ENCODE measurements at places on chromosomes 11 and 22.

- no peak for DNase-seq
Observed at GRCh38 chr11:76107971-76108370, 98.3 kb downstream of the WNT11 start.

- DNase-seq, result no peak
Observed at GRCh38 chr11:76621868-76622267, 48.7 kb downstream of the LRRC32 start.

DNA sequence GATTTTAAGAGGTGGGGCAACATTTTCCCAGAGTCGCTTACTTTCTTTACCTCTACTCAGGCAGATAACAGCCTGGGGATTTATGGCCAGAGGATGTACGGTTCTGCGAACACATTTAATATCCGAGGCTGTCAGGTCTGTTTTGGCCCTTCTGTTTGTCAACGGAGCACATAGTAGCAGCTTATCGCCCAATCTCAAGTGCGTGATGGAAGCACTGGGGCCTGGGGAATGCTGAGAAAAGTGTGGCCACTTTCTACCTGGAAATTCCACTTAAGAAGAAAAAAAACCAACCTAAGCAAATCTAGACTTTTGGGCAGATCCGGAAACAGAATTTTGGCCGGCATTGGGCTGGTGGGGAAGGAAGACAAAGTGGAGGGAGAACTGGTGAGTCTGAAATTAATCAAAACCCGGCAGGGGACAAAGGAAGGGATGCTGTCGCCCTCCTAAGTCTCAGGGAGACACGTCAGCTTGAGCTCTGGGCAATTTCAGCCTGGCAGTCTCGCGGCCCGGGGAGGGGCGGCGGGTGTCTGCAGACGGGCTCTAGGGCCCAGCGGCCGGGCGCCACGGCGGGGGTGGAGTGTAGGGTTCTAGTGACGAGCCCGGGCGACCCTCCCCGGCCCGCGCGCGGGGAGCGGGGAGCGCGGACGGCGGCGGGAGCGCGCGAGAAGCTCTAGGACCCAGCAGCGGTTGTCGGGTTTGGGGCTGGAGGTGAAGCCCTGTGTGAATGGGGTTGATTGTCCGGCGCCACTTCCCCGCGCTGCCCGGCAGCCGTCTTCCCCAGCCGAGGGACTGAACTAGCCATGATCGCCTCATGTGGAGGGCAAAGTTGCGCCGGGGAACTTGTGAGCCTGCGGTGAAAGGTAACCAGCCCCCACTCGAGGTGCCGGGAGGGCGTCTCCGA lies at the start of gene AMOTL1:
AMOTL1 (plus strand) TSS at position 656 of the 901 bp plus-strand sequence; CDS start at position 812, 156 bp downstream.
- peak; percentile 85 for DNase-seq

DNA sequence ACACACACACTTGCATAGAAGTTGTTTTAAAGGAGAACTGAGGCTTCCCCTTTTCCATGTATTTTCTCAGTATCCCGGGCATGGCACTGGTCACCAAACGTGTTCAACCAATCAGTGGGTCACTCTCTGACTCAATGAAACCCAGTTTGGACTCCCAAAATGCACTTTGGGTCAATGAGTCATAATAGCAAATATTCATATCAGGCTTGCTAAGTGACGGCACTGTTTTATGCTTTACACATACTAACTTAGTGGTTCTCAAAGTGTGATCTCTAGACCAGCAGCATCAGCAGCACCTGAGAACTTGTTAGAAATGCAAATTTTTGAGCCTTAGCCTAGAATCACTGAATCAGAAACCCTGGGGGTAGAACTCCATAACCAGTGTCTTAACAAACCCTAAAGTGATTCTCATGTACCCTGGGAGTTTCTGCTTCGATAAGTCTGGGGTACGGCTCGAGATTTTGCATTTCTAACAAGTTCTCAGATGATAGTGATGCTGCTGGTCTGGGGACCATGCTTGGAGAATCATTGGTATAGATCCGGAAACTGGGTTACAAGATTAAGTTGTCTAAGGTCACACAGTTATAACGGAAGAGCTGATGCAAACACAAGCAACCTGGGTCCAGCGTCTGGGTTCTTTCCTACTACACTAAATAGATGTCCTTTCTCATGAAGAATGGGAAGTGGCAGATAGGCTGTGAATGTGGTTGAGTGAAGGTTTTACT lies 35.6 kb downstream of the ETS1 start:
- peak; percentile 66 for DNase-seq

- DNase-seq, result no peak
Observed at GRCh38 chr11:46271407-46271806, 6.1 kb upstream of the CREB3L1 start.

- no peak for DNase-seq
Observed at GRCh38 chr11:71474771-71475483, 21.9 kb downstream of the NADSYN1 start.

GRCh38 chr22:23409976-23410375 lies 170.1 kb downstream of the IGLL1 start:
- no peak for DNase-seq

DNA sequence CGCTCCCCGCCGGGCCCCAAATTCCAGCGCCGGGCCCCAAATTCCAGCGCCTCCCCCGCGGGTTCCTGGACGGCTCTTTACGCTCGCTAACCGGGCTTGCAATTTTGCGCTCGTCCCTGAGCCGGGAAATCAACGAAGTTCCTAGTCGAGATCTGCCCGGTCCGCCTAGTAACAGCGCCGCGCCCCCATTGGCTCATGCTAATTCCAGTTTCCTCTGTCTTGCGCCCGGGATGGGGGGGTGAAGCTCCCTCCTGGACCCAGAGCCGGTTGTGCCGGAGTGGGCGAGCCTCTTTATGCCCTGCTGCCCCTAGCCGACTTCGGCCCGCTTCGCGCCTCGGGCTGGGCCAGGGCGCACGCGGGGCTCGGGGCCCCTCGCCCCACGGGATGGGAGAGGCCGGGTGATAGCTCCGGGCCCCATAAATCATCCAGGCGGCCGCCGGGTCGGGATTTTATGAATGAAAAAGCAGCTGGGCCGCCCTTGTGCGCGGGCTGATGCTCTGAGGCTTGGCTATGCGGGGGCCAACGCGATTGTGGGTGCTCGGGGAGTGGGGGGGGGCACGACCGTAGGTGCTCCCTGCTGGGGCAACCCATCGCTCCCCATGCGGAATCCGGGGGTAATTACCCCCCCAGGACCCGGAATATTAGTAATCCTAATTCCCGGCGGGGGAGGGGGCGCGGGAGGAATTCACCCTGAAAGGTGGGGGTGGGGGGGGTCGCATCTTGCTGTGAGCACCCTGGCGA lies 1.8 kb upstream of the CCND1 start:
- peak; percentile 92 for DNase-seq

DNA sequence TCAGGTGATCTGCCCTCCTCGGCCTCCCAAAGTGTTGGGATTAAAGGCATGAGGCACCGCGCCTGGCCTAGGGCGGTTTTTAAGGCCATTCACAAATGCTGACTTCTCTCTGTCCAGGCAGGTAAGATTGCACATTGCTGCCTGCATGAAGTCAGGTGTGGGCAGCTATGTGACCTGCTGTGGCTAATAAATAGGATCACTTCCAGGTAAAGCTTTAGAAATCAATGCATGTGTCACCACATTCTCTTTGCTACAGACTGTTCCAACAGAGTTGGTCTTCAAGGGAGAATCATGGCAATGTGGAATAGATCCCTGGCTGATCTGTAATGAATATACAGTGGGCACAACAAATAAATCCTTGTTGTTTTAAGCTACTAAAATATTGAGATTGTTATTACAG lies 260.3 kb upstream of the PITPNB start:
- DNase-seq, result no peak

DNA sequence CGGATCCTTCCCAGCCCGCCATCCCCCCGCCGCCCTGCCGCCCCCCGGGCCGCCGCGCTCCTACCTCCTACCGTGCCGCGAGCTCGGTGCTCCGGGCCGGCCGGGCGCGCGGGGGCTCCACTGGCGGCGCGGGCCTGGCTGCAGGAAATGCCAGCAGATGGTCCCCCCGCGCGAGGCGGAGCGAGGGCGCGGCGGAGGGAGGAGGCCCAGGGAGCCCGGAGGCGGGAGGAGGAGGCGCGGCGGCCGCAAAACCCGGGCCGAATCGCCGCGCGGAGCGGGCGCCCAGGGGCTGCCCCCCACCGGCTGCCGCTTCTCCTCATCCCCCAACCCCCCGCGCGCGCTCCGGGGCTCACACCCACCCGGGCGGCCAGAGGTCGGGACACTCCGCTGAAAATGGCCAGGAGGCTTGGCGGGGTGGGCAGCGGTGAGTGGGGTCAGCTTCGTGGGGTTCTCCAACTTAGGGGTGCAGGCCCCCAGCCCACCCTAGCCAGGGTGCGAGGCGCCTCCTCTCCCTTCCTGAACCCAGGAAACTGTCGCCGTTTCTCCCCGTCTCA lies at the start of gene OSBPL5:
OSBPL5 (minus strand) TSS at position 159 of the 554 bp plus-strand sequence. CDS start 36,162 bp downstream, outside the sequence.
- peak; percentile 81 for DNase-seq

DNA sequence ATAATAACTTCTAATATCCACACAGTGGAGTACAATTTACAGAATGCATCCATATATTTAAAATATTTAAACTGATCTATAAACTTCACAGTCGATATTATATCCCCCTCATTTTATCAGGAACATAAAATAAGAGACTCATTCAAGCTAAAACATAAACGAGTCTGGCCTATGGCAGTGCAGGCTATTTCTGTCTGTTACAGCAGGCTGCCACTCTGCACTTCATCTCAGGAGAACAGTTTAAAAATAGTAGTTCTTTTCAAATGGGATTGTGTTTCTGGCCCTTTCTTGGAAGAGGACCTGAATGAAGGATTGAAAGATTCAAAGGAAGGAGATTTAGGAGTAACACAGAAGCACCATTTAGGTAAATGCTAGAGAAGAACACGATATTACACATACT lies 915.7 kb downstream of the NTM start:
- no peak for DNase-seq

DNA sequence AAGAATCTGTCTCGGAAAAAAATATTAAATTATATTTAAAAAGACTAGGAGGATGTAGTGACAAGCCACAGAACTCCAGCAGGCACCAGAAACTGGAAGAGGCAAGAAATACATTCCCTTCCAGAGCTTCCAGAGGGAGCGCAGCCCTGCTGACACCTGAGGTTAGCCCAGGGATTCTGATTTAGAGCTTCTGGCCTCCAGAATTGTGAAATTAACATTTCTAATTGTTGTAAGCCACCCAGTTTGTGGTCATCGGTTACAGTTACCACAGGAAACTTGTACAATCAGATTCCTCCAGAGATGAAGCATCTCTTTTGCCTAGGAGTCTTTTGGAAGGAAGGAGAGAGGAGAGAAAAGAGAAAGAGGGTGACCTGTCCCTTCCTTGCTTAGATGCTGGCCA lies 6.4 kb upstream of the UBASH3B start:
- DNase-seq, result no peak

DNA sequence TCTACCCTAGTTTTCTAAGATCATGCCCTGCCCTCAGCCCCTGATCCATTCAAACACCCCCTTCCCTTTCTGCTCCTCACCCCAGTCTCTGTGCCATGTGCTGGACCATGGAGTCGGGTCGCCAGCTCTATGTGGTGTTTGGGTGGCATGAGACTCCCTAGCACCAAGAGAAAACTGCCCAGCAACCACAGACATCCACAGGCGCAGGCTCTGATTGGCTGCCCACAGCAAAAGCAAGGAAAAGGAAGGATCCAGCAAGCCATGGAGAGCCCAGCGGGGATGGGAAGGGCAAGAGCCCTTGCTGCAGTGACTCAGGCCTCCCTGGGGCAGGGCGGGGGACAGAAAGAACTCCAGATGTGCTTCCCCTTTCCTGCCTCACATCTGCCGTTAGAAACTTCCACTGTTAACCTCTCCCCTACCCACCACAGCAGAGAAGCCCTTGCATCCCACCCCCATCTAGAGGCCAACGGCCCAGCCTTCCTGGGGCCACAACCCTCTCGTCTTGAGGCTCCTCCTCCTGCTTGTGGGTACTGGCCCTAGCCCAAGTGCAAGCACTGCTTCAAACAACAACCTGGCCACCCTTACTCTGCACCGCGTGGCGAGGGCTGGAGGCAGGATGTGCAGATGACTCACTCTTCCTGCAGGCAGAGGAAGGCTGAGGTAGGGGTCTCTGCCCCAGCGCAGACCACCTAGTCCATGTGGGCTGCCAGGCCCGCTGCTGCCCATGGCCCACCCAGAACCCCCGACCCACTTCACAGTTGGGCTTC lies 9.7 kb upstream of the AHNAK start:
- peak; percentile 96 for DNase-seq

Measured in suppressor macrophage treated with lipopolysaccharide for 1 hour (primary cell).